ENCODE measurements at places on chromosomes 1 and 21.

DNA sequence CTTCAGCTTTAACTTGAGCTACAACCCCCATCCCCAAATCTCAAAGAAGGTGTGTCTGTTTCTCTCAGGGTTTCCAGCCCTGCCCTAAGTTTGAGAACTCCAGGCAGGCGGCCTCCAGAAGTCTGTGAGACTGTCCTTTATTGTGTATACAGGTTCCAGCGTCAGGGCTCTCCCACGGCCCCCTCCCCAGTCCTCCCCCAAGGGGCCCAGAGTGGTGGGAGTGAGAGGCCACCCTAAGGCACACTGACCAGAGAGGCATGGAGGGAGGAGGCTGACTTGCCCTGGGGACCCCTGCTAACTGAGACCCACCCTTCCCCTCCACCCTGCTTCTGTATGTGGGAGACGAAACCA lies 4.0 kb downstream of the HSPB7 start:
- no peak for DNase-seq

DNA sequence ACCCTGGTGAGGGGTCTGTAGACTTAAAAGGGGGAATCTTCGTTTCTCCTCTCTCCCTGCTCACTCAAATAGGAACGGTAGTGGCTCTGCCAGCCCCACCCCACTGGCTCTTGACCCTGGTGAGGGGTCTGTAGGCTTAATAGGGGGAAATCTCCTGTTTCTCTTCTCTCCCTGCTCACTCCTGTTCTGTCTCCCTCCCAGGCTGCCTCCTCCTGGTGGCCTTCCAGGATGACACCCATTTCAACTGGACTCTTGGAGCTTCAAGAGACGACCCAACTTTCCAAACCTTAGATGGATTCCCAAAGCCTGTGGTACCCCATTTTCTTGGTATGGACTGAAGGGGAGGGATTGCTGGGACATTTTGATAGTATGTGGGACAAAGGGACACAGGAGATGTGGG lies 1.4 kb upstream of the EPHB2 start:
- DNase-seq: no peak

DNA sequence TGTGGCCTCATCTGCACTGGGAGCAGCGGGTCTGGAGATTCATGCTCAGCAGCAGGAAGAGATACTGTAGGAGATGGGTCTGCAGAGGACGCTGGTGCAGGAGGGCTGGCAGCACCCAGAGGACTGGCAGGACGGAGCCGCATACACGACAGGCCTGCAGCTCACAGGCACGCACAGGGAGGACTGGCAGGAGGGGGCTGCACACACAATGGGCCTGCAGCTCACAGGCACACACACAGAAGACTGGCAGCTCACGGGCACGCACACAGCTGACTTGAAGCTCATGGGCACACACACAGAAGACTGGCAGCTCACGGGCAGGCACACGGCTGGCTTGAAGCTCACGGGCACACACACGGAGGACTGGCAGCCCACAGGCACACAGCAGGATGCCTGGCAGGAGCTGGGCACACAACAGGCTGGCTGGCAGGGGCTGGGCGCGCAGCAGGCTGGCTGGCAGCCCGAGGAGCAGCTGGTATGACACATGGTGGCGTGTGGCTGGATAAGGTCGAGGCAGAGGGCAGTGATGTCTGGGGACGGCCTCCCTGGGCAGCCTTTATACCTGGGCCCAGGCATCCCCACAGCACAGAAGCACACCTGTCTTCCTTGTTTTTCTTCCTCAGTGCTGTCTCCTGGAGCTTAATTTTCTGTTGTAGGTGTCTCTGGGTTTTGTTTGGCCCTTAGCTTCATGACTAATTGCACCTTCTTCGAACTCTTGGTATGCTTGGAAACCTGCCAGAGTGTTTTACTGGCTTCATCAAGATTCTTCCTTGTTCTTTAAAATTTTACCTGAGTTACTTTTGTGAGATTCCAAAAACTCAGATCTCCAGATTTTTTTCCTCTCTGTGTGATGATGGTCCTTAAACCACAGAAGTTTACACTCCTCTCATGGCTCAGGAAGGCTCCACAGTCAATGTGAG lies at the start of gene KRTAP12-2:
Gene KRTAP12-2 (minus strand): TSS at position 527 of the 920 bp plus-strand sequence. CDS start 41 bp downstream, at position 486.
- no peak for DNase-seq

DNA sequence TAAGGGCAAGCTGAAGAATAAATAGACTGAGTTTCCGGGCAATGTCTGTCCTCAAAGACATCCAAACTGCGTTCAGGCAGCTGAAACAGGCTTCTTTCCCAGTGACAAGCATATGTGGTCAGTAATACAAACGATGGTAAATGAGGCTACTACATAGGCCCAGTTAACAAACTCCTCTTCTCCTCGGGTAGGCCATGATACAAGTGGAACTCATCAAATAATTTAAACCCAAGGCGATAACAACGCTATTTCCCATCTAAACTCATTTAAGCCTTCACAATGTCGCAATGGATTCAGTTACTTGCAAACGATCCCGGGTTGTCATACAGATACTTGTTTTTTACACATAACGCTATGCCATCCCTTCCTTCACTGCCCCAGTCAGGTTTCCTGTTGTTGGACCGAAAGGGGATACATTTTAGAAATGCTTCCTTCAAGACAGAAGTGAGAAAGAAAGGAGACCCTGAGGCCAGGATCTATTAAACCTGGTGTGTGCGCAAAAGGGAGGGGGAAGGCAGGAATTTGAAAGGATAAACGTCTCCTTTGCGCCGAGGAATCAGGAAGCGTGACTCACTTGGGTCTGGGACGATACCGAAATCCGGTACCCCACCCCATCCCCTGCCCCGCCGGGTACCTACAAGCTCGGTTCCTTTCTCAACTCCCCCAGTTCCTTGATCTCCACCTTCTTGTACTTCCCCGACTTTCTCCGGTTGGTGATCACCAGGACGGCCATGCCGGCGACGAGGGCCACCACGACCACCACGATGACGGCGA lies 1.3 kb downstream of the TACSTD2 start:
- DNase-seq: no peak

DNA sequence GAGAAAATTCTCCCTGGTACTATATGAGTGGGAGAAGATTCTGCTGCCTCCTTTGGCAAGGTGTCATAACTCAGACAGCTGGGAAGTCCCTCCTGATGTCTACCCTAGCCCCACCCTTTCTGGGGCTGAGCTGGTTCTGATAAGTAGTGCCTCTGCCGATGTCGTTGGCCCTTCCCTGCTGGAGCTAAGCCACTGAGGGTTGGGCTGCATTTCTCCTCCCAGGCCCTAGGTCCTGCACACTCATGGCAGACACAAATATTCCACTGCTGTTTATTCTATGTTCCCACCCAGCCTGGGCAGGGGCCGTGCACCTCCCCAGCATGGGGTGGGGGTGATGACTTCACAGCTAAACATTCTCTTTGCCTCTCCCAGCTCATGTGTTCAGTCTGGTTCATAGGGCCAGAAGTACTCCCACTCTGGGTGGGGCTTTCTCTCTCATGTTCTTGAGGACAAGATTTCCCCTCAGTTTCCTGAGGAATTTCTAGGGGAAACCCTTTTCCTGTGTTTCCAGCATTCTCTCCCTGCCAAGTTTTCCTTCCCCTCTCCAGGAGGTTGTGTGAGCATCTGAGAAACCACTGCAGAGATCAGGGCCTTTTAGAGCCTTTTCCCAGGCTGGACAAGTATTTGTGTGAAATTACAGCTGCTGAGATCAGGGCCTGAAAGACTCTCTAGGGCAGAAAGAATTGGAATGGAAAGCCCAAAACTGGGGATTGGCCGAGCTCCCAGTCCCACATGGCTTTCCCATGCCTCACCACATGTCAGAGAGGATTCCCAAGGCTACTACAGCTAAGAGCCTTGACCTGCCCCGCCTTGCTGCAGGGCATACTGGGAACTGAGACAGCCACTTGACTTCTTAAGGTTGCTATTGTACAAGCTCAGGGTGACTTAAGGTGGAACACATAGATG lies 66.2 kb downstream of the ATP2B4 start:
- peak; percentile 34 for DNase-seq

DNA sequence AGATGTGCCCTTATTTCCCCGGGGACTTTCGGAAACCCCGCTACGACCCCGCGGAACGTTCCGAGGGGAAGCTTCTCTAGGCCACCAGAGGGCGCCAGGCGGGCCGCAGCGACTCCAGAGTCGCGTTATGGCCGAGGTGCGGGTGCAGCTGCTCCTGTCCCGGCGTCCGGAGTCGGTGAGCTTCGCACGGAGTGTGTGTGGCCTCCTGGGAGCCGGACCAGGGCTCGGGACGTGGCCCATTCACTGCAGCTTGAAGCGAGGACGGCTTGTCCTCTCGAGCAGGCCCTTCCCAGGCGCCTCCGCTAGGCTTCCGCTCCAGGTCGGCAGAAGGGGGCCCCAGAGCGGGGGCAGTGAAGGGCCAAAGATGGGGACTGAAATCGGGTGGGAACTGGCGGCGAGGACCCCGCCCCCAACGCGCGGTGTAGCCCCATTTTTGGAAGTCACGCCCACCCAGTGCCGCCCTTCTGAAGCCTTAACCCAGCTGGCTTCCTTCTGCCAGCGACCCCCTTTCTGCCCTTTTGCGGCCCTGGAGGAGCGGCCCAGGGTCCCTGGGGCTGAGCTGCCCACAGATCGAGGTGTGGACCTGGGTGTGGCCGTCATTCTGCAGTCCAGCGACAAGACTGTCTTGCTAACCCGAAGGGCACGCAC lies at the start of gene NUDT17:
Gene NUDT17 (plus strand): TSS at position 117 of the 648 bp plus-strand sequence. CDS start 11 bp downstream, at position 128.
- DNase-seq: peak; percentile 92
